ENCODE measurements at places on chromosomes 6 and 20.

DNA sequence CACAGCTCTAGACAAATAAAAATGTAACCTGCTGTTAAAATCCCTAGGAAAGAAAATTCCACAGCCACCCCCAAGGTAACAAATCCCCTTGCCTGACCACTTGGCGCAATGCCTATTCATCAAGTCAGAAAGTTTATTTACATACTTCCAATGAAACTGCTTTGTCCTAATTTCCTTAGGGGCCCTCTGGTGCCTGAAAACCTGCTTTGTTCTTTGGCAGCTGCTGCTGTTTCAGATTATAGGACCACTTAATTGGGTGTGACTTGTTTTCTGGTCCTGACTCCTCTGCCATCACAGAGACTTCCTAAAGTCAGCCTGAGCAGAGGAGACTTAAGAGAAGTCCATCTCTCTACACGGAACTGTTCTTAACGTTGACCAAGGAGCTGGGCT lies 323.6 kb downstream of the UBE3D start:
- DNase-seq = no peak

DNA sequence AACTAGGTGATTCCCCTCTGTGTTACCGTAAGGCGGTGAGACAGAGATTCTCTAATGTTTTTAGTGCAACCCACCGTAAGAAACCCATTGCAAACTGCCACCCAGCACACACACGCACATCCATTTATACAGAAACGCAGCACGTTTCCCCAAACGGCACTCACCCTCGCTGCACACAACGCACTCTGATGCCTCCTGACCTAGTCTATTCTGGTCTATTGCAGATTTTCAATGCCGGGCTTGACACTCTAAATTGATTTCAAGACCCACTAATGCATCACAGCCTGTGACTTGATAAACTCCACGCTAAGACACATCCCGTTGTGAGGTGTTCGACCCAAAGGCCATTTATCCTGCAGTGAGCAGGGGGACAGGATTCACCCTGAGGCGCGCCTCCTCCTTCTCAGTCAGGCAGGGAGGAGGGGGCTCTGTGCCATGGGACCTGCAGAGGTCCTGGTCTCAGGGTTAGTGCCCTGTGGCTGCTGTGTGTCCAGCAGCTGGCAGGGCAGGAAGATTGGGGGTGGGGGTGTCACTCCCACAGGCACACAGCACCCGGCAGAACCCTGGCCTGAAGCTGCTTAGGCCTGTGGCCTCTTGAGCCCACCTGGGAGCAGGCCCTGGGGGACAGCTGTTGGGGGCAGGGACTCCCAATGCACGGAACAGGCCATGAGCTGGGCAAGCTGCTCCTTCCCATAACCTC lies 335.6 kb downstream of the PREX1 start:
- DNase-seq = no peak

- no peak for DNase-seq
Measured at GRCh38 chr6:12028213-12028612, 16.1 kb downstream of the HIVEP1 start.

DNA sequence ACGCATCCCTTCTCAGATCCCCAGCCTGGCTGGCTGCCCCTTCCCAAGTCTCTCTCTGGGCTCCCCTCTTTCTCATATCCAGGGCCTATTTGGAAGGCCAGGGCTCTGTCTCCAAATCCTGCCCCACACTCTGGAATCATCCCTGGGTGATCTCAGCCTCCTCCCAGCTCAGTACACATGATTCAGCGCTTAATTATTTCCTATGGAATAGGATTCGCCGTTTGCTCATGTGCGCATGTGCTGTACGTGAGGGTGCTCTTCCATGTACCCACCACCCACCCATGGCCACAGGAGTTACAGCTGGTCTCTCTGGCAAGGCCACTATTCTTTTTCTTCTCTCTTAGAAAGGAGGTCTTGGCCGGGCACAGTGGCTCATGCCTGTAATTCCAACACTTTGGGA lies 81.7 kb upstream of the FOXP4 start:
- DNase-seq = no peak

GRCh38 chr6:81606965-81607381 lies 145.5 kb downstream of the TENT5A start:
- DNase-seq = no peak

- DNase-seq = no peak
Measured at GRCh38 chr6:41757271-41757670, 10.1 kb upstream of the PGC start.

- no peak for DNase-seq
Measured at GRCh38 chr6:111204305-111204704, 117.0 kb downstream of the SLC16A10 start.

DNA sequence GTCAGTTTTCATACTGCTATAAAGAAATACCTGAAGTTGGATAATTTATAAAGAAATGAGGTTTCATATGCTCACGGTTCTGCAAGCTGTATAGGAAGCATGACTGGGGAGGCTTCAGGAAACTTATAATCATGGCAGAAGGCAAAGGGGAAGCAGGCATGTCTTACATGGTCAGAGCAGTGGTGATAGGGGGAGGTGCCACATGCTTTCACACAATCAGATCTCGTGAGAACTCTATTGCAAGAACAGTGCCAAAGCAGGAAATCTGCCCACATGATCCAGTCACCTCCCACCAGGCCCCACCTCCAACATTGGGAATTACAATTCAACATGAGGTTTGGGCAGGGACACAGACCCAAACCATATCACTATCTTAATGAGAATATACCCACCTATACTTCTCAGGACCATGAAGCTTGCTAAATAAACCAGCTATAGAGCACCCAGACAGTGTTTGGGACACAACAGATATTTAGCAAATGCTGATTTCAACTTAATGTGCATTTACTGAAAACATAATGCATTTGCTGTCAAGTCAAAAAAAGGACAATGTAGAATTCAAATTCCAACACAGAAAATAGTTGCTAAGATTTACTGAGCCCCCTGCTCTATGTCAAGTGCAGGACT lies 63.8 kb downstream of the TNFRSF21 start:
- DNase-seq = no peak

GRCh38 chr6:168381726-168382458 lies 59.1 kb upstream of the SMOC2 start:
- no peak for DNase-seq

- DNase-seq = no peak
Measured at GRCh38 chr20:54643761-54644160, 168.4 kb downstream of the DOK5 start.

DNA sequence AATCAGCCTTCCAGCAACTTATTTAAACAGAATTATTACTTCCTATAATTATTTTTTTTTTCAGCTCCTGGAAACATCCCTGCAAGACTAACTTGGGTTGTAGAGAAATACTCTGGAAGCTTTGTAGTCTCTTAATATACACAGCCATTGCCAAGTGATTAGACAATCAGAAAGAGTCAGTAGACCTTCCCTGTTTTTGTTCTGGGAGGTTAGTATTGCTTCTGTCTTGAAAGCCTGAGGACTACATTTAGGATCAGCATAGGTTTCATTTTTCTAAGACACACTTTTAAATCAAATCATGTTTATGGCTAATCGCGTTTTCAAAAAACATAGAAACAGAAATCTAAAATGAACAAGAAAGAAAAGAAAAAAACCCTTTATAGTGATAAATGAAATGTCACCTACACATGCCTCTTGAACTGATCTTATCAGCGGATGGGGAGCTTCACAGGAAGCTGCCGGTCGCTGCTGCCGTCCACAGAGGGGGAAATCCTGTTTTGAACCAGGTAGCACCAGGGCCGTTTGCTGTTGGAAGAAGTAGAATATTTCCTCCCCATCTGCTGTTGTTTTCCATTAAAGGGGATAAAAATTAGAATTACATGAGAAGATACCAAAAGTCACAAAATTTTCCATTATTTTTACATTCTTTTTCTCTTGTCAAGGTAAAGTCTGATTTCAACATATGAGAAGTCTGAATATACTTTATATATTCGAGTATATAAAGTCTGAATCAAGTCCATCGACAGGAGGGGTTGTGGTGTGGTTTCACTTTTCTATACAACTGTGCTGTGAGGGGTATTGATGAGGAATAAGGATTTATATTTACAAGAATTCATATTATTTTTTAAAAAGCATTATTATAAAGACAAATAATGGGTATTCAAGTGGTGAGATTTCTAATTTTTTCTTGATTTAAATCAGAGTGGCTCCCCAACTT lies 94.6 kb downstream of the ARMC2 start:
- peak; percentile 75 for DNase-seq

- DNase-seq = peak; percentile 41
Measured at GRCh38 chr20:51639206-51639832, 96.8 kb upstream of the NFATC2 start.

GRCh38 chr6:29760328-29760727 lies 37.1 kb downstream of the HLA-F start:
- no peak for DNase-seq
